Temporal lobe (tissue), 4 donors: ENCODE measurements at places on chromosomes 7 and 10. TPM values are rescaled to one million over a fixed set of nuclear protein-coding genes. Genes with fewer than 3 reads are reported as not detected.

The SPDYE16 gene
- 0.25 TPM for total RNA-seq

The PLEKHA8 gene
- 24.3 TPM for total RNA-seq

The TBX20 gene
- not detected for total RNA-seq

The ACSL5 gene
- 2.0 TPM for total RNA-seq

The PALD1 gene
- total RNA-seq: 4.9 TPM

The FANK1 gene
- 1.5 TPM for total RNA-seq

The PTPN20 gene
- total RNA-seq: 4.7 TPM

The PTN gene
- total RNA-seq: 185 TPM

The SPRN gene
- 10.6 TPM for total RNA-seq

The GNGT1 gene
- total RNA-seq: not detected

The TMEM196 gene
- 12.0 TPM for total RNA-seq

The ACHE gene
- 16.7 TPM for total RNA-seq

The CPXM2 gene
- 0.49 TPM for total RNA-seq

The WIPF3 gene
- 6.6 TPM for total RNA-seq

The SLC39A12 gene
- total RNA-seq: 2.2 TPM

The SYCE1 gene
- total RNA-seq: 0.74 TPM
